ENCODE measurements at places on chromosomes 6 and 20.

- DNase-seq = no peak
Measured at GRCh38 chr20:42484790-42485375, 704.8 kb downstream of the PTPRT start.

GRCh38 chr6:48747040-48747439 is 636.0 kb upstream of the PTCHD4 start:
- DNase-seq = no peak

GRCh38 chr6:104983296-104983695 is 26.4 kb downstream of the LIN28B start:
- DNase-seq = no peak

GRCh38 chr20:41382791-41383305 is 16.2 kb upstream of the EMILIN3 start:
- DNase-seq = no peak

- DNase-seq = no peak
Measured at GRCh38 chr6:114115652-114116051, 144.7 kb upstream of the HDAC2 start.

- DNase-seq = no peak
Measured at GRCh38 chr20:210809-211502, 16.1 kb upstream of the DEFB129 start.

Measured in substantia nigra (tissue), 51 donors.